ENCODE measurements at places on chromosomes 11 and 22. TPM values are rescaled to one million over a fixed set of nuclear protein-coding genes. Genes with fewer than 3 reads are reported as not detected.

Gene FAM111B
- total RNA-seq = 20.6 TPM

Gene OVOL1
- not detected for total RNA-seq

Gene TP53AIP1
- not detected for total RNA-seq

Gene FJX1
- total RNA-seq = 44.5 TPM

Gene MMP12
- not detected for total RNA-seq

Gene CCDC34
- total RNA-seq = 4.1 TPM

Gene TRIM51
- not detected for total RNA-seq

Gene PARVB
- 102 TPM for total RNA-seq

Gene FGF19
- total RNA-seq = not detected

Gene BATF2
- total RNA-seq = 0.34 TPM

Gene CDC42BPG
- 0.34 TPM for total RNA-seq

Gene NPAS4
- not detected for total RNA-seq

Gene GVQW3
- 0.68 TPM for total RNA-seq

Gene GAB4
- not detected for total RNA-seq

Gene FAM227A
- 0.65 TPM for total RNA-seq

Gene NCR3LG1
- 2.7 TPM for total RNA-seq

Gene IGLL5
- total RNA-seq = not detected

Gene HTR3A
- not detected for total RNA-seq

Gene JAM3
- total RNA-seq = 49.5 TPM

Gene IGLL1
- total RNA-seq = not detected

Gene TLCD5
- 8.5 TPM for total RNA-seq

Gene OR51B5
- not detected for total RNA-seq

Gene OR4C45
- not detected for total RNA-seq

Gene BBOX1
- total RNA-seq = not detected

Gene APOL5
- not detected for total RNA-seq

Gene TPBGL
- total RNA-seq = 0.17 TPM

Gene ZBTB16
- 23.1 TPM for total RNA-seq

Gene OR8K1
- not detected for total RNA-seq

Gene OR5P2
- not detected for total RNA-seq

Gene ST14
- total RNA-seq = 0.34 TPM

Gene LRRC74B
- total RNA-seq = not detected

Data from dermis blood vessel endothelial cell (primary cell).